H4 (cell line): ENCODE measurements at places on chromosomes 1 and 21.

DNA sequence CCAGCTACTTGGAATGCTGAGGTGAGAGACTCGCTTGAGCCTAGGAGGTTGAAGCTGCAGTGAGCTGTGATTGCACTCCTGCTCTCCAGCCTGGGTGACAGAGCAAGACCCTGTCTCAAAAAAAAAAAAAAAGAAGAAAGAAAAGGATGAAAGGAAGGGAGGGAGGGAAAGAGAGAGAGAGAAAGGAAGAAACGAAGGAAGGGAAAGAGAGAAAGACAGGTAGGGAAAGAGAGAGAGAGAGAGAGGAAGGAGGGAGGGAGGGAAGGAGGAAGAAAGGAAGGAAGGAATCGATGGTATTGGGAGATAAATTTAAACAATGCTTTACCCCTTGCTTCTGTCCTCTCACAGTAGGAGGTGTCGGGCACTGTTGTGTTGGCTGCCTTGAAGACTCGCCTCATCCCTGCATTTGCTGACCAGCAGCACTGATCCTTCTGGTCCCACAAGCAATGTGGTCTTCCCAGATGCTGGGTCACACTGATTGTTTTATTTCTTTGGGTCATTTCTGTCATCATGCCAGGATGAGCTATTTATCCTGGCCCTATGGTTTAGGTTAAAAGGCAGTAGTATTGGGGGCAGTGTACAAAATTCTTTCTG is 30.9 kb downstream of the GPR137B start:
- no peak for DNase-seq

GRCh38 chr1:177256153-177257075 is 85.7 kb downstream of the BRINP2 start:
- DNase-seq, result peak; percentile 98

DNA sequence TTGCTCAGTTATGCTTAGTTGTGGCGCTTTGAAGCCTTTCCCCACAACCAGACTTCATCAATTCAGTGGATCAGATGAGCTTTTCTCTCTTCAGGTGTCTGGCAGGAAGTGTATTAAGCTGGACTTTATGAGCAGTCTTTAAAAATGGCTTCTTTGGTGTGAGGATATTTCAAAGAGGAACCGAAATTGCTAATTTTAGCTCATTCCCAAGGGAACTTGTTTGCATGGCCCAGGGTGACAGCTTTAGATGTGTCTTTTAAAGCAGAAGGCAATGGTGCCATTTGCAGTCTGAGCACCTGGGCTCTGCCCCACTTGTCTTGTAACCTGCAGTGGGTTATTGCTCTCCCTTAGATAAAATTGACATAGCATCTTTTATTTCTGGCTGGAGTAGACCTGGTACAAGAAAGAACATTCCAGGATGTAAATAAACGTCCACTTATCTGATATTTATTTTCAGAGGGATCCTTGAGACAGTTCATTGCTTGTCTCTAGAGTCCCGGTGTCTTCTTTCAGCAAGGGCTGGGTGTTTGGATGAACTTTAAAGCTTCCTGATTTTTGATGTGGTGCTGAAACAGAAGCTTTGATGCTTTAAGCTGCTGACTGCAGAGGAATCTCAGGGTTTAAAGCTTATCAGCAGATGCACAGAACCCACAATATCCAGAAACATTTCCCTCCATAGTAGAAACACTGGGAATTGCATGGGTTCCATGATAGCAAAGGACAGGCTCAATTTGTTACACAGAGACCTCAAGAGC is 241.7 kb downstream of the ADGRL2 start:
- no peak for DNase-seq

- no peak for DNase-seq
Measured at GRCh38 chr1:25615563-25616094, 962 bp upstream of the MAN1C1 start.

- DNase-seq, result no peak
Measured at GRCh38 chr1:62462370-62462769, 25.5 kb downstream of the USP1 start.

DNA sequence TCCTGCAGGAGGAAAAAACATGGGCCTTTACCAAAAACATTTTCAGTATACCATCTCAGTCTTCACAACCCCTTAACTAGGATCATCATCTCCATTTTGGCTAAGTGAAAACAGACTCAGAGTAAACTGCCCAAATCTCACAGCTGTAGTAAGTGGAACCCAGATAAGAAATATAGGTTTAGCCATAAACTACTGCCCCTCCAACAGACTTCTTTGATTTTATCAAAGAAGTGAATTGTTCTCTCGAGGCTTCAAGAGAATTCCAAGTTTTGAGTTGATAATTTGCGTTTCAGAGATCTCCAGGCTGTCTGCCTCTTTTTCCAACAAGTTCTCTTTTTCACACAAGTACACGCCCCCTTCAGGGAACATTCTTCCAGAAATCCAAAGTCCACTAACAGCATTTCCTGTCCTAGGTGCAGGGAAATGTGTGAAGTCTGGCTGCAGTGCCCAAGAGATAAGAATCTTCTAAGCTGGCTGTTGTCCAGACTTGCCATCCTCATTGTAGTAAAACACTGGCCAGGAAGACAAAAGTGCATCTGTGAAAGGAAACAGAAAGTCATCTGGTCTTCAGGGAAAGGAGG is 30.8 kb downstream of the RNF19B start:
- peak; percentile 32 for DNase-seq

DNA sequence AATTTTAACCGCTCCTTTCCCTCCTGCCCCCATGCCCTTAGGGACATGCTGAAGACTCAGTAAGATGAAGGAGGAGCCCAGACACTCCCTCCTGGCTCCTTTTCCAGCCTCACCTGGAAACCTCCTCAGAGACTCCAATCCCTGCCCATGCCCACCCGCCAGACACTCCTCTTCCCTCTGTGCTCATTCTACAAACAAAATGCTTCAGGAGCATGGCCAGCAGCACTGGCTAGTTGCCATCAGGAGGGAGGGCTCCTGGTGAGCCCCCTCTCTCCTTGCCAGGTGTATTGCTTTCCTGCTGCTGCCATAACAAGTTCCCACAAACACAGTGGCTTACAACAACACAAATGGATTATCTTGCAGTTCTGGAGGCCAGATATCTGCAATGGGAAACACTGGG is 126.1 kb downstream of the PSMG1 start:
- no peak for DNase-seq
